ENCODE measurements at places on chromosomes 12 and 14.
A peak's percentile ranks its signal among the peaks of the same experiment; 100 is the strongest.

GRCh38 chr12:16555630-16556029, 50.3 kb downstream of the LMO3 start:
- no peak for DNase-seq

- peak; percentile 43 for DNase-seq
Observed at GRCh38 chr12:96193725-96194575, at the start of gene ELK3. TSS of gene ELK3 (plus strand) at chr12:96194375.

GRCh38 chr12:6235499-6235898, 35.3 kb downstream of the CD9 start:
- DNase-seq, result no peak

DNA sequence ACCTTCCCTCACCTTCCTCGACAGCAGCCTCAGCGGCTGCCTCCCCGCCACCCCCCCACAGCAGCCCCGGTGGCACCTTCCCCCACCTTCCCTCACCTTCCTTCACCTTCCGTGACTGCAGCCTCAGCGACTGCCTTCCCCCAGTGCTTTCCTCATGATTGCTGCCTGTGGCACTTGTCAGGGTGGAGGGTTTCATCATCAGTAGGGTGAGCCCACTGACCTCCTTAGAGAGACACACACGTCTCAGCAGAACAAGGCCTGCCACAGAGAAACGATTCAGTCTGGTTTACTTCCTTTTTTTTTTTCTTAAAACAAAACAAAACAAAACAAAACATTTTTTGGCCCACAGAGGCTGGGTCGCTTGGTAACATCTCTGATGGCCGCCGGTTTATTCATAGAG, 75.0 kb downstream of the EP400 start:
- no peak for DNase-seq

- no peak for DNase-seq
Observed at GRCh38 chr14:69487226-69487625, 2.7 kb downstream of the PLEKHD1 start.

Measured in D721Med (cell line).